Ascending aorta (tissue), 2 donors: ENCODE measurements at places on chromosomes 1 and 21. TPM values are rescaled to one million over a fixed set of nuclear protein-coding genes. Genes with fewer than 3 reads are reported as not detected.

SPRR2E gene
- not detected for total RNA-seq

NEK7 gene
- 43.6 TPM for total RNA-seq

ZNF593OS gene
- not detected for total RNA-seq

KRTAP11-1 gene
- not detected for total RNA-seq

NTRK1 gene
- total RNA-seq, result not detected

SH3BGR gene
- not detected for total RNA-seq

SLC16A4 gene
- 5.6 TPM for total RNA-seq

FCRL2 gene
- not detected for total RNA-seq

DNA sequence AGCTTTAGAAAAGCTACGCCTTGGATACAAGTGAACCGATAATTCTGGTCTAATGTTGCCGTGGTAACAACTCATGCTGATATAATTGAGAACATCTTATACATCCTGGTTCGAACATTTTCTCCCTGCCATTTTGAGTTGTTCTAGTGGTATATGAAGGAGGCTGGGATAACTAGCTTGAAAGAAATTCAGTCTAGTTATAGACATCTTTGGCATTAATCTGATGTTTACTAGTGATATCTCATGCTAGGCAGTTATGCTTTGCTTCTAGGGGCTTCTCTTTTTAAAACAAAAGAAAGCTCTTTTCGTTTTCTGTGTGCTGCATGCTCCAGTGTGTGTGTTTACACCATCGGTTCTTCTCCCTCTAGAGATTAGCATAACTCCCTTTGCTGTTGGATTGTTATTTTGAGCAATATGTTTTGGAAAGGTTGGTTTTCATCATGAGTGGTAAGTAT lies 20.5 kb downstream of the PRKACB start:
- DNase-seq, result no peak

- DNase-seq, result no peak
Observed at GRCh38 chr1:42576935-42577334, 81.3 kb upstream of the PPIH start.

DNA sequence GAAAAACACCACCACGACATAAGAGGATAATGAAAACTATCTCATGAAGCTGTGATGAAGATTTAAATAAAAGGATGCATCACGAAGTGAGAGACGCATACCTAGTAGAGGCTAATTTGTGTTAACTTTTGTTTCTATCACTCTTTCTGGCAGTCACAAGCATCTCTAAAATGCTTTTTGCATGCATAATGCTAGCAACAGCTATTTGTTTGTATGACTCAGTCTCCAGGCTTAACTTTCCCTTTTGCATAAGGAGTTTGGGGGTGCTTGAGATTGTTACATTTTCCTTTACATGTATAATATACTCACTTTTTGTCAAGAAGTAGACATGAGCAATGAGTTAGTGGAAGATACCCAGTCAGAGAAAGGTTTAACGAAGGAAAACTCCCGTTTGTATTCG lies 385.4 kb downstream of the DISC1 start:
- DNase-seq, result no peak

DNA sequence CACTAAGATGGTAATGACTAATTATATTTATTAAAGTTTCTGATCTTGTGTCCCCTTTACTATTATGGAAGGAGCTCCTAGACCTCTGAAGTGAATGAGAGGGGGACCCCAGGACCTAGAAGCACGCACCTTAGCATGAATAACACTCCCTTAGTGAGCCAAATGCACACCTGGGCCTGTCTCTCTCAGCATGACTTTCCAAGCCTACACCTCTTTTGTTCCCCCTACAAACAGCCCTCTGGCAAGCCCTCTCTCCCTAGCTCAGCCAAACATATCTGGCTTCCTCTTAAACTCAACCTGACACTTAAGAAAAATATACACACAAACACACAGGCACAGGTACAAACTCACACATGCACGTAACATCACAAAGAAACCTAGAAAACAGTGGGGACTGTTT lies 7.3 kb upstream of the CTH start:
- no peak for DNase-seq

DNA sequence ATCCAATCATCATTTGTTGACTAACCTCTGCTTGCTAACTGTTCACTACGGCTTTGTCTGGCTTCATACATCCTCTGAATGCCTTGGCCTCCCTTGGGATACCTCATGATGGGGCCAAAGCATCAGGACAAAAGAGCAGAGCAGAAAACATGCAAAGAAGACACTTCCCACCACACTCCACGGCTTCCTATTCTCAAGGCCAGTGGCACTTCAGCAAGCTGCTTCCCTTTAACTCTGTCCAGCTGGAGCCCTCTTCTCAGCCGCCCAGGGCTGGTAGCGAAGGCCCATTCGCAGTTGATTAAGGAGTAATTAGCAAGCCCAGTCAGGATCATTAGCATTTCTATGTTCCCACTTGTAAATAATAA lies 224.3 kb upstream of the FGGY start:
- DNase-seq, result no peak

- DNase-seq, result no peak
Observed at GRCh38 chr1:214854126-214854875, 228.2 kb upstream of the KCNK2 start.

- no peak for DNase-seq
Observed at GRCh38 chr1:15742339-15742801, at the start of gene TMEM82. Gene TMEM82, plus strand, starts transcription at chr1:15742499. Its CDS starts 61 bp downstream, at chr1:15742560.

- no peak for DNase-seq
Observed at GRCh38 chr1:150516616-150517015, 1.1 kb downstream of the FALEC start.

GRCh38 chr1:32111789-32112188 lies 3.9 kb downstream of the KPNA6 start:
- DNase-seq, result no peak

DNA sequence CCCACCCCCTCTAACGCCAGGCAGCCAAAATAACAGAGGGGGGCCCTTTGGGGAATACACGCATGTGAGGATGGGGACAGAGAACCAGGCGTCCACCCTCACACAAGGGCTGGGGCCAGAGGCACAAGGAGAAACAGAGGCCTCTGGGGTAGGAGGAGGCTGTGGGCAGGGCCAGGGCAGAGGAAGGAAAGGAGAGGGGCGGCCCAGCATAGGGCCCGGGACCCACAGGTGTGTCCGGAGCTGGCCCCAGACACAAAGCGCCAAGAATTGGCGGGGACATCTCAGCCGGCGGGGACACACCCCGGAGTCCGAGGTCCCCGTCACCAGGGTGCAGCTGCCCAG lies 6.7 kb downstream of the PLEKHG5 start:
- DNase-seq, result no peak

GRCh38 chr1:50135716-50136115 lies 27.0 kb downstream of the ELAVL4 start:
- no peak for DNase-seq

DNA sequence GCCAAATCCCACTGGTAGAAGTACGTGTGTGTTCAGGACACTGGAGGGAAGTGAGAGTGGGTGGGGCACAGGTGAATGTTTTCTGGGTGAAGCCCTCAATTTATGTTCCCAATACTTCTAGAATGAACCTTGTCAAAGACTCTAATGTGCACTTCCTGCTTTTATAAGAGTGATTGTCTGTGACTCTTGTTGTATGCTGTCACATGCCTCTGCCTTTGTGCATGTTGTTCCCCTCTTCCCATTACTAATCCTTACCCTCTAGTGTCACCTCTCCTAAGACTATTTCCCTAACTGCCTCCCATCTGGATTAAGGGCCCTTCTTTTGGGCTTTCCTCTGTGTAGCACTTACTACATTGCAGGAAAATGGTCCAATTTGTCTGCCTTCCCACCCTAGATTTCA lies 2.5 kb upstream of the LINGO4 start:
- DNase-seq, result no peak

DNA sequence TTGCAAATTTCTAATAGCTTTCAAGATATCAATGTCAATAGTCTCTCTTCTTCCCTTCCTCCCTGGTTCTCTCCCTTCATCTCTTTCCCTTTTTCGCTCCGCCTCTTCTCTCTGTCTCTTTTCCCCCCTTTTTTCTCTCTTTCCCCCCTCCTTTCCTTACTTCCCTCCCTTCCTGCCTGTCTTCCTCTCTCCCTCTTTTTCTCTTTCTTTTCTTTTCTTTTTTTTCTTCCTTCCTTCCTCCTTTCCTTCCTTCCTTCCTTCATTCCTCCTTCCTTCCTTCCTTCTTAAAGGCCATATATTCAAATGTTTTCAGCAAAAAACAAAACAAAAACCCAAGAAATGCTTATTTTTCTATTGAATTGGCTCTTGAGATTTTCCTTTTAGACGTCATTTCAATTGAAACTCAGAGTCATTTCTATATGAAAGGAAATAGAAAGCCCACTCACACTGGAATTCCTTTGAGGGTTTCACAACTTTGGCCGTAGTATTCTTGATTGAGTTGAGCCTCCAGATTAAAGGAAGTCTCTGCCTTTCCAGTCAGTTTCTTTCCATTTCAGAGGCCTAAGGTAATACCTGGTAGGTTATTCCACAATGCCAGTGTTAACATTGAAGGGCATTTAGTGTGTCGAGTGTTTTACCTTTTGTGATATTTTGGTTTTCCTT lies 551.5 kb downstream of the LMO4 start:
- no peak for DNase-seq

GRCh38 chr1:110588486-110588885 lies 17.7 kb downstream of the KCNA2 start:
- DNase-seq, result no peak

DNA sequence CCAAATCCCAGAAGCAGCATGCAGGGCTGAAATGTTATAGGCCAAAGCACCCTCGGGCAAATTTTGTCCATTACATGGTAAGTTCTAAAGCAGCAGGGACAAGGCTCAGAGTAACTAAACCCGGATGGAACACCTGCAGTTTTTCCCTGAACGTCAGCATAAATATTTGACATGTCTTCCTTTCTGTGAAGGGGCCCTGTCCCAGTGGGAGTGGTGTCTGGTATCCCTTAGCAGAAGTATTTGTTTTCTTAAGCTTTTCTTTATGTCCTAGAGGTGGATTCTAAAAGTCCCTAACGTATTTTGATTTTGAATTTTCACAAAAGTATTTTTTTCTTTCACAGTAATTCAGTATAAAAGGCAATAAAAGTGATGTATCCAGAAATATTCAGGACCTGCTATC lies 223.9 kb downstream of the ST6GALNAC3 start:
- no peak for DNase-seq

DNA sequence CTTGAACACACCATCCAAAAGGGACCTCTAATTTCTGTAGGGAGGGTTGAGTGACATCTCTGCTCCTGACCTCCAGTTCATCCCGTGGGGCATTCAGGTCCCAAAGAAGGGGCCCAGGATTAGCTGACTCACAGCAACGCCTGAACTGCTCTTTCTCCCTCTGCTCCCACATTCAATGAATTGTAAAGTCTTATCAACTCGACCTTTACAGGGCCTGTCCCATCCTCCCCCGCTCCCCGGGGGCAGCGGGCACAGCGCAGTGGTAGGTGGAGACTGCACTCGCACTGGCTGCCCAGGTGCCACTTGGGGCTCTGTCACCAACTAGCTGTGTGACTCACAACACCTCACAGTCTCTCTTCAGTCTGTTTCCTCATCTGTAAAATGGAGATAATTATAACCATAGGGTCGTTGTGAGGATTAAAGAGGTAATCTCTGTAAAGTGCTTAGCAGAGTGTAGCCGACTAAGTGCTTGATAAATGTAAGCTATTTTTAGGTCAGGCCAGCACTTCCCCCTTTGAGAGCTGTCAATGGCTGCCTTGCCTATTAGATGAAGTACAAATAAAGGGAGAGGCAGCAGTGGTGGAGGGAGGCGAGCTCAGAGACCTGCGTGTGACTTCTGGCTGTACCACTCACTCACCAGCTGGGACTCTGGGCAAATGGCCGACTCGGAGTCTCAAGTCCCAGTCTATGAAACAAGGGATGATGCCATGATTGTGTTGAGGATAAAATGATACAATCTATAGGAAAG lies 637 bp upstream of the MYBPHL start:
- no peak for DNase-seq

- DNase-seq, result no peak
Observed at GRCh38 chr1:25858494-25858893, 763 bp downstream of the AUNIP start.

- DNase-seq, result no peak
Observed at GRCh38 chr21:33843216-33843615, 72.4 kb downstream of the ATP5PO start.

DNA sequence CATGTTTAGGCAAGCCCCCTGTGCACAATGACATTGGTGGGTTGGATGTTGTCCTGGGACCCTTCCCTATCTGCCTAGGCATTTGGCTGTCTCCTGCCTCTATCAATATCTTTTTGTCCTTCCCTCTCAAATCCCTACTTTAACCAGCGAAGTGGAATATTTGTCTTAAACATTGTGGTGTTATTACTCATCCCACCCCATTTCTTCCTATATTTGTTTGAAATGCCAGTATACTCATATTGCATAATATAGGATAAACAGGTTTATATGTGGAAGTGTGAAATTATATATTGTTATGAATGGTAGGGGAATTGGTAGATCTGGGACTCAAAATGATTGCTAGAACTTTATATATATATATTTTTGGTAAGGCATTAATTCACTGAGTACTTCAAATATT lies 80.0 kb downstream of the ADGRL2 start:
- no peak for DNase-seq

- DNase-seq, result no peak
Observed at GRCh38 chr1:79496129-79496528, 489.6 kb upstream of the ADGRL4 start.

GRCh38 chr1:117967881-117968280 lies 38.3 kb downstream of the WDR3 start:
- DNase-seq, result no peak

DNA sequence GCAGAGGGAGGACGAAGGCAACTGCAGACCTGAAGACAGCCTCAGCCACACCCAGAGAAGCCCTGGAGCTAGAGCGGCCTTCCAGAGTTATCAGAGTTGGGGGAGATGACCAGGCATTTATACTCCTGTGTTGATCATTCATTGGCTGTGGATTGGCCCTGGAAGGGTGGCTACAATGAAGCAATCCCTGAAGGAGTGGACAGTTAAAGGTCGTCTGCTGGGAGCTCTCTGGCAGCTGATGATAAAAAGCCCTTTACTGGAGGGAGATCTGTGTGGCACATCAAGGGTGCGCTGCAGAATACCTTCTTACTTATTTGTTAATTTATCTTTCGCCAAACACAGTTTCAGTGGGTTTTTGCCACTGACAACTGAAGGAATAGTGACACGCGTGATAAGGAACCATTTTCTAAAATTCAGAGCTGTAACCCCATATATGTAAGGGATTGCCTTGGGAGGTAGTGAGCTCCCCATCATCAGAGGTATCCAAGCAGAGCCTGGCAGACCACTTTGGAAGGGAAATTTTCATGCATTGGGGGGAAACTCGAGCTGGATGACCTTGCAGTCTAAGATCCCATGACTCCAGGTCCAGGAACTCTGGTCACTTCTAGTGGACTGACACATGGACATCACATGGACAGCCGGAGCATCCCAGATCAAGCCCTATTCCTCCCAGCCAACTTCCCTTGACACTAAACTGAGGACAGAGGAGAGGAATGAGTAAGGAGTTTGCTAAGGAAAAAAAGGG lies 126.4 kb upstream of the GADD45A start:
- DNase-seq, result no peak

- DNase-seq, result no peak
Observed at GRCh38 chr21:14838400-14838799, 226.4 kb downstream of the NRIP1 start.

- peak; percentile 41 for DNase-seq
Observed at GRCh38 chr1:183568176-183569021, 21.9 kb downstream of the NCF2 start.

GRCh38 chr1:150162862-150163706 lies 13.4 kb downstream of the PLEKHO1 start:
- peak; percentile 97 for DNase-seq
